ENCODE measurements at places on chromosomes 12 and 14.

DNA sequence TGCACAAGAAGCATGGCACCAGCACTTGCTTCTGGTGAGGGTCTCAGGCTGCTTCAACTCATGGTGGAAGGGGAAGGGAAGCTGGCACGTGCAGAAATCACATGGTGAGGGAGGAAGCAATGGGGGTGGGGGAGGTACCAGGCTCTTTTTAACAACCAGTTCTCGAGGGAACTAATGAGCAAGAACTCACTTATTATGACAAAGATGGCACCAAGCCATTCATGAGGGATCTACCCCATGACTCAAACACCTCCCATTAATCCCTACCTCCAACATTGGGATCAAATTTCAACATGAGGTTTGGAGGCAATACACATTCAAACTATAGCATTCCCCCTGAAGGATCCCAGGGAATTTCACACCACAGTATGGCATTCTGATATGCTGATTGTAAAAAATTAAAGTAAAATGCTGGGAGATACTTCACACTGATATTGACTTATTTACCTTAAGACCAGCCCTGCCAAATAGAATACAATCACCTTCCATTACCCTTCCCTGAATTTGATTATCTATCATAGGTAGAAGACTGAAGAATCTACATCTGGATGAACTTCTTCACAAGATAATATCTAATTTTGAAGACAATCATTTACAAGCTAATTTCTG, 201.7 kb upstream of the PLXNC1 start:
- no peak for DNase-seq

- DNase-seq = no peak
These were observed 474 bp upstream of the CIT start for GRCh38 chr12:119877639-119877948.

DNA sequence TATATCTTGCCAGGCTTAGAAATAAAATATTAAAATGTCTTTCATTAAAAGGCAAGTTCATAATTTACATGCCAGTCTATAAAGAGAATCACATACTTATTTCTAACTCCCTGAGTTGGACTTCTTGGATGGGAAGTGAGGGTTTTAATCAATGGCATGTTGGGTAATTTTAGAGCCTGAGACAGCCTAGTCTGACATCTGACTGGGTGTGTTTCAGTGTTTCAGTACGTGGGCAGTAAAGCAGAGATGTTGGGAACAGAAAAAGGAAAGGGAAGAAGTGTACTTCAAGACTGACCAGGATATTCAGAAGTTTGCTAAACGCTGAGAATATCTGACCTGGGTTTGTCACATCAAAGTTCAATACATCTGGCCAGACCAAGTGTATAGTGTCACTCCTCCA, 171.8 kb downstream of the BTG1 start:
- DNase-seq = no peak

DNA sequence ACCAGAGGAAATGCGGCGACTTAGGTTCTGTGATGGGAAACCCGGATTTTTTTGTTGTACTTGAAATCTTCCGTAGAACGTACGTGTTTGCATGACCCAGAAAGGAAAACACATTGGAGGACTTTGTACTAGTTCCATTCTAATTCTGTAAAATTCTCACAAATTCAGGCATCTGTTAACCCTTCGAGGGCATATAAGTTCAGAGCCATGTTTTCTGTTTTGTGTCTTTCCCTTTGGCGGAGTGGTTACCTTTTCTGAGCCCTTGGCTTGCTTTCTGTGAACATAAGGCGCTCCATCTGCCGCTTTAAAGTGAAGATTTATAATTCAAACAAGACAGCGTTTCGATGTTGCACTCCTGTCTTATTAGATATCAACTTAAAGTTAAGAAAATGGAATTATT, 34.2 kb downstream of the BICD1 start:
- no peak for DNase-seq

- DNase-seq = no peak
These were observed 236.4 kb downstream of the VRK1 start for GRCh38 chr14:97033556-97034081.

- DNase-seq = no peak
These were observed 1018.5 kb downstream of the LRFN5 start for GRCh38 chr14:42624980-42625761.

DNA sequence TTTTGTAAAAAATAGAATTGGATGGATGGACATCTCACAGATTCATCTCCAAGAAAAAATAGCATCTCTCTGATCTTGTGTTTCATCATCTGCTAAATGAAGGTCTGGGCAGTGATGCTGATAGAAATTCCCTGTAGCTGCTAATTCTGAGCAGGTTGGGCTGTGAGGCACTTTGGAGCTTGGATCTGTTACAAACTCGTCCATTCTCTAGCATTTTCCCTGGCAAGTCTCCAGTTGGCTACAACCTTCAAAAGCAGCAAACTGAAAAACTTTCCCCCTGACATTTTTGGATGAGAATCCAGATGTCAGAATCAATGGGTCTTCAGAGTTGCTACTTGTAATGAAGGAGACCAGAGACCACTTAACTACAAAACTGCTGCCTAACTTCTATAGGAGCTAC, 72.7 kb downstream of the TPH2 start:
- no peak for DNase-seq

DNA sequence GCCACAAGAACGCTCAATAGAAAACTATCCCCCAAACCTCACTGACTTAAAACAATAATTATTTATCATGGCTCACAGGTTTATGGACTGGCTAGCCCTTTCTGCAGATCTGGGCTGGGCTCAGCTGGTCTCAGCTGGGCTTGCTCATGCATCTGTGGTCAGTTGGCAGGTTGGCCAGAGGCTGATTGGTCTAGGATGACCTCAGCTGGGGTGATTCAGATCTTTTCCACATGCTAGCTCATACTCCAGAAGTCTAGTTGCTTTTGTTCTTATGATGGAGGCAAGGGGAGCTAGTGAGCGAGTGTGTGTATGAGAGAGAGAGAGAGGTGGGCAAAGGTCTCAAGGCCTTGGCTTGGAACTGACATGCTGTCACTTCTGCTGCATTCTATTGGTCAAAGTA, 181.2 kb upstream of the NRXN3 start:
- no peak for DNase-seq

DNA sequence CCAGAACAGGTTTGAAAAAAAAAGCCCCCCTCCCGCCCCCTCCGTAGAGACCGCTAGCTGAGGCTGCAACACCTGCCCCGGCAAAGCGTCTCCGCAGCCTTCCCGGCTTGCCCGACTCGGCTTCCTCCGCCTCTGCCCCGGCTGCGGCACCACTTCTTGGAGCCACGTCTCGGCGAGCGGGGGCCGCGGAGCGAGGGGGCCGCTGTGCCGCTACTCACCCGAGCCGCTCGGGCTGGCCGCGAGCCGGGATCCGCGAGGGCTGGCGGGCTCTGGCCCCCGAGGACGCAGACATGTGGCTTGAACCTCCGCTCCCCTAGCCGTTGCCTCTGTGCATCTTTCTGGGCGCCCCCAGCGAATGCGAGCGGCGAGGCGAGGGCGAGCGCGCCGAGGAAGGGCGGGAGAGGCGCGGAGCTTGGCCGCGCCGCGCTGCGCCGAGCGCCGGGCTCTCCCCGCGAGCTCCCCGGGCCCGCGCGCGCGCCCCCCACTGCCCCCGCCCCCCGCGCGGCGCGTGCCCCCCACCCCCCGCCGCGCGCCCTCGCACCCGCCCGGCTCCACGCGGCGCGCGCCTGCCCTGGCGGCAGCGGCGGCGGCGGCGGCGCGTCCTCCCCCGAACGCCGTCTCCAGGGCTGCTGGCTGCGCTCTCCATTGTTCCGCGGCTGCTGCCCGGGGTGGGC, 249.5 kb downstream of the APAF1 start:
- DNase-seq = no peak

DNA sequence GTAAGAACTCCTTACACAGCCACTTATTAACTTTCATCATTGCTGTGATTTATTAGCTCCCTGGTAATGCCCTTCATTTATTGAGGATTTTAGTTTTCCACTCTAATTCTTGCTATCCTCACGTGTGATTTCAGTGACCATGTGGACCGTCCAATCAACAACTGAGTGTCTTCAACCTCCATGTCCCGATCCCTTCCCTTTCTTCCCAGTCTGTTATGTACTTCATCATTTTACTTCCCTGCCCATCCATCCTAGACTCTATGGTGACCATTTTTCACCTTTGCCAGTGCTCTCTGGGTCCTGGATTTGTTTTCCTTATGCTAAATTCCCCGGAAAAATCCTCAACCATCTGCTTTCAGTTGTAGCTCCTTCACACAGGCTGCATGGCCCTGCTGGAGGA, 111.0 kb downstream of the MSRB3 start:
- no peak for DNase-seq

DNA sequence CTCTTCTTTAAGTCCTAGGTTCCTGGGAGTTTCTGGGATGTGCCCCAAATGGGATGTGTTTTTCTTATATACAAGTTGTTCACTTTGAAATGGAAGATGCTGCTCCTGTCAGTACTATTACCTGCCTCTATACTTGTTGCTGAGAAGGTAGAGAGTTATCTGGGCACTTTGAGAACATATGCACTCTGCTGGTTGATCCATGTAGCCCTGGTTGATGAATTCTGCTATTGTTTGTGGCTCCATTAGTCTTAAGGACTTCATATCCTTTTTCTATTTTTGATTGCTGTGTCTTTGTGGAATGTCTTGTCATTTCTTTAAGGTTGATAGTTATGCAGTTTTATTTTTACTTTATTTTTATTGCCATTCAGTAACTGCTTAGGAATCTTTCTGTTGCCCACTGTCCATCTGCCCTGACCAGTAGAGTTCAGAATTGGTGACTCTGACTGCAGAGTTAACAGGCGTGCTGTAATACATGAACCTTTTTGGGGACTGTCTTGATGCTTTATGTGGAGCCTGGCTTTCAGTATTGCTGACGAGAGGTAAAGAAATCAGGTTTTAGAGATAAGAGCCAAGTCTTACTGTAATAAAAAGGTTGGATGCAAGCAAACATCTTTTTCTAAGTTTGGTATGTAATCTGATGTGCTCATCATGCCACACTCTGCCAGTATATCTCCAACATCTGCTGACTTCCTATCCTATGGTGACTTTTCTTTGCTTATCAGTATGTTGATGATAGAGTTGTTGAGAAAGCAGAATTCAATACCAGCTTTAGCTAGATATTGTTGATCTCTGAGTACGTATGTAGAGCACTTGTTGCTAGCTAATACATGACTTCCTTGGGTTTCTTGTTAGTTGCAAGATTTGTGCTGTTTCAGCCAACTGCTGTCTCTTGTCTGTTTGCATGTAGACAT, 1.6 kb downstream of the GMPR2 start:
- DNase-seq = no peak

GRCh38 chr14:50947446-50947845, 3.2 kb upstream of the PYGL start:
- no peak for DNase-seq

DNA sequence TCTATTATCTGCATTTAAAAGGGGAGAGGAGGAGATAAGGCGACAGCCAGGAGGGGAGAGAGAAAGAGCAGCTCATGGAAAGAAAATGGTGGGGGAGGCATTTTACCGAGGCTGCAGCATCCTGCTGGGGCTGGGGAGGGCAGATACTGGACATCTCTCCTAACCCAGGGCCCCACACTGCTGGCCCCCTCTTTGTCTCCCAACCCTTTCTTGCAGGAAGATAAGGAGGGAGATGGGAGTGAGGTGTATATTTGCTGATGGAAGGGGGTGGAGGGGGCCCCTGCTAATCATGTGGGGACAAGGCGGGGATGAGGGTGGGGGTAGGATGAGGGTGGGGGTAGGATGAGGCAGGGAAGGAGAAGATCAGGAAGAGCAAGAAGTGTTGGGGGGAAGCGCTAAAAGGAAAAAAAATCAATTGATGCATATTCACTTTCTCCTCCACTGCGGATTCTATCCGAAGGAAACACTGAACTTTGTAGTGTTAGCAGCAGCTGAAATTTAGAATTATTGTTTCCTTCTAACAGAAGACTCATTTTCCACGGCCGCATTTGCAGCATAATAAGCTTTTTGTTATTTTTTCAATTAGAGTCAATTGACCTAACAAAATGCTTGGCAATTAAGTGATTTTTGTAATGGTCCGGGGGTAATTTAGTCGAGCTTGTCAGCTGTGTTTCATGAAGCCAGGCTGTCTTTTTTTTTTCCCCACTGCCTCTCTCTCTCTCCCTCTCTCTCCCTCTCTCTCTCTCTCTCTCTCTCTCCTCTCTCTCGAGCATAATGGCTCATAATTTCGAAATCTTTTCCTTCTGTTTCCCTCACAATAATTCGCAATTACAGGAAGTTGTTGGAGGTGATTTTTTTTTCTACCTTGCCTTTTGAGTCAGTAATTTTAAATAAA, 1134.6 kb downstream of the BCL11B start:
- no peak for DNase-seq
